Stromal cell of bone marrow (primary cell): ENCODE measurements at places on chromosomes 11 and 22.
A peak's percentile ranks its signal among the peaks of the same experiment; 100 is the strongest.

GRCh38 chr11:69320756-69321741 lies 27.1 kb downstream of the MYEOV start:
- no peak for DNase-seq

GRCh38 chr11:453564-453963 lies 3.5 kb downstream of the PTDSS2 start:
- DNase-seq, result no peak

GRCh38 chr11:11537871-11538270 lies 83.9 kb downstream of the GALNT18 start:
- DNase-seq, result no peak

DNA sequence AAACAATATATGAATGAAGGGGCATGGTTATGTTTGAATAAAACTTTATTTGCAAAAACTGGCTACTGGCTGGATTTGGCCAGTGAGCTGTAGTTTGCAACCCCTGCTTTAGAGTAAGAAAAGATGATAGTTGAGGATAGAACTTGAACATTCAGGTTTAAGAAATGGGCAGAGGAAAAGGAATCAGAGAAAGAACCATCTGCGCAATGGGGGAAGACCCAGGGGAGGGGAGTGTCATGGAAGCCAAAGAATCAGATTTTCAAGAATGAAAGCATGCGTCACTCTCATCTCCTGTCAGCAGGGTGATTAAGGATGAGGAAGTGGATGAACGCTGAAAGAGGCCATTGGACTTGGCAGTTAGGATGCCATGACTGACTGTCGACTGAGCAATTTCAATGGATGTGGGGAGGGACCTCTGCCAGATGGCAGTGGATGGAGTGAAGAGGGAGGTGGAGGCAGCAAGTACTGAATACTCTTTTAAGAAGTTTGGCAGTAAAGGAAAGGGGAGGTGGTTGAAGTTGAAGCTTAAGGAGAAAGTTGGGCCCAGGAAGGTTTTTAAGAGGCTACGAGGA lies 21.2 kb downstream of the FAT3 start:
- no peak for DNase-seq

DNA sequence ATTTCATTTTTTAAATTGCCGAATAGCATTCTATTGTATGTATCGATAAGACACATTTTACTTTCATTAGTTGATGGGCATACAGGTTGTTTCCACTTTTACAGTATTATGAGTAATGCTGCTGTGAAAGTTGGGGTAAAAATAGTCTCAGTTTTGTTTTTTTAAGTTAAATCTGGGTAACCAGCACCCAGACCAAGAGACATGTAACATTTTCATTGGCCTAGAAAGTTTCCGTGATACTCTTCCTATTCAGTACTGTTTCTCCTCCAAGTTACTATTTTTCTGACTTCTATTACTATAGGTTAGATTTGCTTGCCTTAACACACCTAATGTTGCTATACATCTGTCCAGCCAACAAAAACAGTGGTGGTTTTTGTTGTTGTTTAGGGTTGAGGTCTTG lies 12.3 kb downstream of the IPO7 start:
- DNase-seq, result peak; percentile 9

GRCh38 chr22:38531251-38531938 lies 25.3 kb upstream of the DDX17 start:
- DNase-seq, result no peak

GRCh38 chr11:115298300-115299012 lies 205.8 kb downstream of the CADM1 start:
- no peak for DNase-seq

DNA sequence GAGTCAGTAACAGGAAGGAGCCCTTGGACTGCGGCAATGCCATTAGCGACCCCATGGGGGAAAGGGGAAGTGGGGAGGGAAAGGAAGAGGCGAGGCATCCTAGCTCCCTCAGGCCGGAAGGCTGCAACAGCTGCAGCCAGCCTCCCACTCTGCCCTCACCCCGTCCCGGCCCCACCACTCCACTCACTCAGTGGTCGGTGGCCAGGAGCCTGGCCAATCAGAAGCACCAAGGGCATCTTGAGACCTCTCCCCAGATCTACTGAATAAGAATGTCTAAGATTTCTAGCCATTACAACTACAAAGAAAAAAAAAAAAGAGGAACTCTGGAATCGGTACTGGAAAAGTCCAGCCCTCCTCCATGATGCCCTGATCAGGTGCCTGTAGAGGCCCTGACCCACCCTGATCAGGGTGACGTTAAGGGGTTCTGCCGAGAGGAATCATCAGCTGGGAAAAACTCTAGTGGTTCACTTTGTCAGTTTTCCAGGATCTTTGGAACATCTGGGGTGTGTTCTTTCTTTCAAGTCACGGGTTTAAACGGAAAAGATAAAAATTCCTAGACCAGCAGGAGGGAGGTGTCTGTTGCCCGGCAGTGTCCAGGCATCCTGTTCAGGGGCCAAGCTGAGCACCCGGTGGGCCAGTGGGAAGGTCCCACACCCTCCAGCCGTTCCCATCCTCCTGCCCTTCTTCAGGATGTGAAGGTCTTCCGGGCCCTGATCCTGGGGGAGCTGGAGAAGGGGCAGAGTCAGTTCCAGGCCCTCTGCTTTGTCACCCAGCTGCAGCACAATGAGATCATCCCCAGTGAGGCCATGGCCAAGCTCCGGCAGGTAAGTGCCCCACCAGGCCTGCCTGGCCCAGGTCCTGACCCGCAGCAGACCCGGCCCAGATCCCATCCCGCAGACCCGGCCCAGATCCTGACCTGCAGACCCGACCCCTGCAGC lies 14.4 kb downstream of the OAF start:
- no peak for DNase-seq

DNA sequence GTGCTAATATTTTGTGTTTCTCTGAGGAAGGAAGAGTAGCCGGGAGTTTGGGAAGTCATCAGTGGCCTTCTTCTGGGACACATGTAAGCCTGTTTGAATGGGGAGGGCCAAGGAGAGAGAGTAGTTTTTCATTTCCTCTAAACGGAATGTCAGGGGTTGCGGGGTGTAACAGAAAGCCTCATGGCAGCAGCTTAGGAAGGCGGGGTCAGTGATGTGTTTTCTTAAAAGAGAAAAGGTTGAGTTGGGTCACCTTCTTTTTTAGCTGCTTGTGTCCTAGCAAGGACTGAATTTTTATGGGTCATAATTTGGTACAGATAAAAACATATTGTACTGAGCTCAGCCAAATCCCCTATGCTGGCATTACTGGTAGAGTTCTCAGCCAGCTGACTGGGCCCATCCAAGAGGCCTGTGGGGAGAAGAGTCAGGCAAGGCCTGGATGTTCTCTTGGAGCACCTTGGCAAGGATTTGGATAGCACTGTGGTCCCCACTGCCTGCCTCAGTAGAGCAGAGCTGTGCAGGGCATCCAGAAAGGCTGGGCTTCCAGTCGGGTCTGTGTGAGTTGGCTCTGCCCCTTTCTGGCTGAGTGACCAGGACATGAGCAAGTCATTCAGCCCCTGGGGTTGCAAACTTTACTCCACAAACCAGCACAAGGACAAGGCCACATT lies 29.4 kb upstream of the NAV2 start:
- DNase-seq, result no peak

- no peak for DNase-seq
Measured at GRCh38 chr22:26486394-26486793, 2.7 kb downstream of the SRRD start.

DNA sequence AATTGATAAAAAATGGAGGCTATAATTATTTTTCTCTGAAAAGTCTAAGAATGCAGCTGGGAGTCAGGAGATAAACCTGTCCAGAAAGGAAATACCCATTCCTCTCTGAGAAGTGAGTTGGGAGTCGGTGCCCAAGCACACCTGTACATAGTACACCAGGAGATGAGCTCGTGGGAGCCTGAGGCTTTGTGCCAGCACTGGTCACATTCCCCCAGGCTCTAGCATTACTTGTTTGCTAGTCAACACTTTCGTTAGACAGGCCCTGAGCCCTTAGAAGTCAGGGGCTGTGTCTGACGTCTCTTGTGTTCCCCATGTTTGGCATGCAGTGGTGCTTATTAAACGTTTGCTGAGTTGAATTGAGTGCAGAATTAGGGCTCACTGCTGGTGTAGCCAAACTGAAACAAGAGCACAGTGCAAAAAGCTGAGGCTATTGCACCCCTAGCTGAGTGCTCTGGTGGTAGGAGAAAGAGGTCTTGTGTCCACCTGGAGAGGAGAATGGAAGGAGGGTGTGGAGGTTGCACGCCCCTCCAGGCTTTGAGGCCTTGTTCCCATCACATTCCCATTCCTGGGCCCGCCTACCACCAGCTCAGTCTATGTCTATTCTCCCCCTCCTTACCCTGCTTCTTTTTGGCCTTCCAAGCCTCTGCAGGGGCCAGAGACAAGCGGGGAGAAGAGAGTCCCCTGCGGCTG lies 6.8 kb downstream of the ROBO4 start:
- DNase-seq, result no peak
